ENCODE measurements at places on chromosomes 5 and 9.
A peak's percentile ranks its signal among the peaks of the same experiment; 100 is the strongest.

- peak; percentile 27 for DNase-seq
Observed at GRCh38 chr5:67215519-67216471, 19.2 kb upstream of the CD180 start.

GRCh38 chr9:18167733-18168132, 306.2 kb upstream of the ADAMTSL1 start:
- no peak for DNase-seq

DNA sequence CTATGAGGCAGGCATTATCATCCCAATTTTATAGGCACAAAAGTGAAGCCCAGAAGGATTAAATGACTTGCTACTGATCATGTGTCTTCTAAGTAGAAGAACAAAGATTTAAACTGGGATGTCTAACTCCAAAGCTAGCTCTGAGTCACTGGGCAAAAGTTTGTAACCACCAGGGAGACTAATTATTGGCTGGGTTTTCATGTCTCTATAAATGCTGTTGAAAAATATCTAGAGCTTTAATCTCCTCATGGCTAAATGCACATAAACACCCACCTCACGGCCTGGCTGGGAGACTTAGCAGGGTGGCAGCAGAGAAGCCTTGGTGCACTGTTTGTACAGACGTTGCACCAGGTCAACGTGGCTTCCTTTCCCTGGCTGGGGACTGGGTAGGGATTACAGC, 144.6 kb downstream of the MELK start:
- no peak for DNase-seq

DNA sequence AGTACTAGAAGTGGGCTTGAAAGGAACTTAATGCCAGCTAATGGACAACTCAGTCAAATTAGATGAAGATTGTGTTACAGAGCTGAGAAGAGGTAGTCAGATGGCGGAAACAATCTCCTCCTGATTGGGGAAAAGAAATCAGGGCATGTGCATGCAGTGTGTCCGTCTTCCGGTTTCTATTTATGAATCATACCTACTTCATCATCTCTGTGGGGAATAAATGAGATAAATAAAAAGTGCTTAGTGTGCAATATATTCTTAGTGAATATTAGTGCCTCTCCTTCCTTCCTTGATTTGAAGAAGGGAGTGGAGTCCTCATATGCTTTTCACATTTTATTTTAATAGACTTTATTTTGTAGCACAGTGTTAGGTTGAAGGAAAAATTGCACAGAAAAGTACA, 108.7 kb upstream of the NFIL3 start:
- DNase-seq, result no peak

DNA sequence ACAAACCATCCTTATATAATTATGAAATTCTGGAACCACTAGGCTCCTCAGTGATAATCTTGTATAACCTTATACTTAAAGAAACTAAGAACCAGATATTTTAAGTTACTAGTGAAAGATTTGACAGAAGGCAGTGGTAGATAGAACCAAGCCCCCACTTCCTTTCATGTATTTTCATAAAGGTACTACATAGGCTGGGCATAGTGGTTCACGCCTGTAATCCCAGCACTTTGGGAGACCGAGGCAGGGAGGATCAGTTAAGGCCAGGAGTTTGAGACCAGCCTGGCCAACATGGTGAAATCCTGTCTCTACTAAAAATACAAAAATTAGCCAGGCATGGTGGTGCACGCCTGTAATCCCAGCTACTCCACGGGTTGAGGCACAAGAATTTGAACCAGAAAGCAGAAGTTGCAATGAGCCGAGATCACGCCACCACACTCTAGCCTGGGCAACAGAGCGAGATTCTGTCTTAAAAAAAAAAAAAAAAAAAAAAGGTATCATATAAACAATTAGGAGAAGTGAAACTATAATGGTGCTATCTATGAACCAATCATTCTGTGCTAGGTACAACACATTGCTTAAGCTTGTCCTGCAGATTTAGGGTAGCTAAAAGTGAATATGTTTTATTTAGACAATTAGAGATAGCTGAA, 27.9 kb upstream of the DTWD2 start:
- no peak for DNase-seq

DNA sequence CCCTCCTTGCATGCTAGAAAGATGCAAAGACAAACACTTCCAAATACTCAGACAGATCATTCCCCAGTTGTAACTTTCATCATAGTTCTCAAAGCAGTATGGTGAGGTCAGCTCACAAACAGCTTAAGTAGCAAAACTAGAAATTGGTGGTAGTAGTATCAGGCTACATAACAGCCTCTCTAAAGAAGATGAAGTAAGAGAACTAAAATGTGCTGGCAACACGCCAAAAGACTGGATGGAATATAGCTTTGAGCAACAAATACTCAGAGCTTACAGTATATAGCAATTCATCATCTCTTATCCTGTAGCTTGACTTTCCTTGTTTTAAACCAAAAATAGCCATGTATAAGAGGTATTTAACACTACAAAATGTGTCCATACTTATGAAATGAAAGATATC, 7.5 kb downstream of the PFDN1 start:
- no peak for DNase-seq

DNA sequence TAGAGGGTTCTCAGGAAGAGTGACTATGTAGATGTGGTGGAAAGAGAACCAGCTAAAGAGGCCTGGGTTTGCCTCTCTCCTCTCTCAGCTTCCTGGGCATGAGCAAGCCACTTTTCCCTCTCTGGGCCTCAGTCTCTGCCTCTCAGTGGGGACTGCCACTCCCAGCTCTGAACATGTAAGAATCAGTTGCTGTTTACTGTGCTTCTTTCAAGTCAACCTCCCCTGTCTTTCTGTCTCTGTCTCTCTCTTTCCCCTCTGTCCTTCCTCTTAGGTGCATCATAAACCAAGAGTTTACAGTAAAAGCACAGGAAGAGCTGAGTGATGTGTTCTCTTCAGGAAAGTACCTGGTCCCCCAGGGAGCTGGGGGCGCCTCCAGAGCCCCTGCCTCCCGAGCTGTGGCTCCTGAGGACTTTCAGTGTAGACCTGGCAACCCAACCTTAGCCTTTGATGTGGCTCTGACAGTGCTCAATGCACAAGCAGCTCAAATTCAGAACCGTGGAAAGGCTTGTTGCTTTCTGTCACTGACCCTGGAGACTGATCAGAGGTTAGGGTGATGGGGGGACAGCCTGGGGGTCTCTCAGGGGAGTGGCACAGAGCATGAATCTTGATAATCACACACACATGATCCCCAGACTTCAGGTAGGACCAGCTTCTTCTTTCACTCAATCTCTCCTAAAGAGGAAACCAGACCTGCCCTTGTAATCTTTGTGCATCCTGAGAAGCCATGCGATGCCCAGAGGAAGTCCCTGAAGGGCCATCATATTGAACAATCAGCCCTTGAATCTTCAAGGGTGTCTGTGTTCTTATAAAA, 59.4 kb upstream of the TNFSF8 start:
- peak; percentile 57 for DNase-seq

- DNase-seq, result no peak
Observed at GRCh38 chr5:165321912-165322311, 1816.5 kb downstream of the MAT2B start.

DNA sequence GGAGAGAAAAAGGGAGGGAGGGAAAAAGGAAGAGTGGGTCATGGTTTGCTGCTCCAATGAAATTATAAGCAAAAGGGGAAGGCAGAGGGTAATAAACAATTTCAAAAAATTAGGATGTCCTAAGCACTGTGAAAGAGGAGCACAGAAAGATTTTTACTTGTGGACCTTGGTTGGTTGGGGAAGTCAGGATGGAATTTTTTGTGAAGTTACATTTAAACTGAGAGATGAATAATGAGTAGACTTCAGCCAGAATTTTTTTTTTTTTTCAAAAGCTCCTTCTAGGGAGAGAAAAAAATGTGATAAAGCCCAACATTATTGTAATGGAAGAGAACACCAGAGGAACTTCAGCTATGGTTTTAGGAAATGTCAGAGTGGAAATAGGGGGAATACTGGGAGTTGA, 515.9 kb upstream of the PAPPA start:
- DNase-seq, result no peak

DNA sequence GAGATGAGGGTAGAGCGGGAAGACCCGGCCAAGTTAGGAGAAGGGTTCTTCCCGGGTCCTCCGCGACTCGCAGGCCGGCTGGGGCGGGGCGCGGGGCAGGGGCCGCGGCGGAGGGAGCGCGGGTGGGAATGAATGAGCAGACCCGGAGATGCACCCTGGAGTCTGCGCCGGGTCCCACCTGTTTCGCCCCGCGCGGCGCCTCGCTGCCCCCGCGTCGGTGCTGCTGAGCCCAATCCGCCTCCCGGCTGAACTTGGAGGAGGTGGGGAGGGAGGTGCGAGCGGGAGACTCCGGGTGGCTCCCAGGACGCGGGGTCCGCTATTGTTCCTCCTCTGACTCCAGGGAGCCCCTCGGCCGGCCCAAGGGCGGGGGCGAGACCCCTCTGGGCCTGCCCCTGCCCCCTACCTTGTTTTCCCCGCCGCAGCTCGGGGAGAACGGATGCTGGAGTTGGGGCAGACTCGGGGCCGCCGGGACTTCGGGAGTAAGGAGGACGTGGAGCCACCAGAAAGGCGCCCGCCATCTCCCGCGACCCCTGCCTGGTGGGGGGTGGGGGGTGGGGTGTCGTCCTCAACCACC, 659 bp downstream of the RAI14 start:
- DNase-seq, result peak; percentile 7

- DNase-seq, result no peak
Observed at GRCh38 chr5:33565324-33565723, 124.6 kb downstream of the TARS1 start.

- DNase-seq, result no peak
Observed at GRCh38 chr5:20032896-20033295, 44.9 kb upstream of the CDH18 start.

DNA sequence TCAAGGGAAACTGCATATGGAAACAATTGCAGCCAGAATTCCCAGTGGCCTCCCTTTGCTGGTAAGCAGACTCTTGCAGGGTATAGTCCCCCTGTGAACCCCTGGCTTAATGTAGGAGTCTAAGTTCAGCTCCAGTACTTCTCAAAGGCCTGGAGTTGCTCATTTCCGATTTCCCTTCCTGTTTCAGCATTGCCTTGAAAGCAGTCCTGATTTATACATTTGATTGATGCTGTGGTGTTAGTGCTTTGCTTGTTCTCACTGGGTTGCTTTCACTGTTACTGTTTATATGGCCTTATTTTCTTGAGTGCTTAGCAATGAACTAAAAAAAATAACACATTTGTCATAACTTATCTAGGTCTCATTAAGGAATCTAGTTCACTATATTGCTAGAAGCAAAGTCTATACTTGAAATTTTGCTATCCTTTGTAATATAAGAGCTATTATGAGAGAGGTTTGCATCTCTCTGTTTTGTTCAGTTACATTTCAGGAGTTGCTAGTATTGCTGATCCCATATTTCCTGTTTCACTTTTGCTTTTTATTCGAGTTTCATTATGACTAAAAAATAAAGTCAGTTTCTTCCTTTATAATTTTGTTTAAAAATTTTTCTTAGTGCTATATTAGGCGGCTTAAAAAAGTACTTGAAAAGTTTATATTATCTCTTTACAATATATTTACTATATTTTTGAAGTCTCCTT, 122.4 kb upstream of the NMUR2 start:
- DNase-seq, result no peak

DNA sequence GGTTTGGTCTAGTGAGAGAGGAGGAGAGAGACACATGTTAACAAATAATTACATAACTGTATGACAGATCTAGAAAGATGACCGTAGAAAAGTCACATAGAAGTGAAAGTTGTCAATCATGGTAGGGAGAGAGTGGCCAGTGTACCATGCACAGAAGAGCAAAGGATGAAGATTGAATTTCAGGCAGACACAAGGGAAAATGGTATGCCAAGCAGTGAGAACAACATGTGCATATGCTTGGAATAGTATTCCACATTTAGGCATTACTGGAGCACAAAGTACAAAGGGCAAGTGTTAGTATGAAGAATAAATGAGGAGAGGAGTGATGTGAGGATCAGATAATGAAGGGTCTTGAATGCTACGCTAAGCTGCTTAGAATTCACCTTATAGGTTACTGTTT, 20.3 kb downstream of the GRIN3A start:
- DNase-seq, result no peak

- peak; percentile 79 for DNase-seq
Observed at GRCh38 chr5:149828161-149829011, 98.3 kb downstream of the PPARGC1B start.

- no peak for DNase-seq
Observed at GRCh38 chr5:131814990-131815389, 18.2 kb upstream of the FNIP1 start.

DNA sequence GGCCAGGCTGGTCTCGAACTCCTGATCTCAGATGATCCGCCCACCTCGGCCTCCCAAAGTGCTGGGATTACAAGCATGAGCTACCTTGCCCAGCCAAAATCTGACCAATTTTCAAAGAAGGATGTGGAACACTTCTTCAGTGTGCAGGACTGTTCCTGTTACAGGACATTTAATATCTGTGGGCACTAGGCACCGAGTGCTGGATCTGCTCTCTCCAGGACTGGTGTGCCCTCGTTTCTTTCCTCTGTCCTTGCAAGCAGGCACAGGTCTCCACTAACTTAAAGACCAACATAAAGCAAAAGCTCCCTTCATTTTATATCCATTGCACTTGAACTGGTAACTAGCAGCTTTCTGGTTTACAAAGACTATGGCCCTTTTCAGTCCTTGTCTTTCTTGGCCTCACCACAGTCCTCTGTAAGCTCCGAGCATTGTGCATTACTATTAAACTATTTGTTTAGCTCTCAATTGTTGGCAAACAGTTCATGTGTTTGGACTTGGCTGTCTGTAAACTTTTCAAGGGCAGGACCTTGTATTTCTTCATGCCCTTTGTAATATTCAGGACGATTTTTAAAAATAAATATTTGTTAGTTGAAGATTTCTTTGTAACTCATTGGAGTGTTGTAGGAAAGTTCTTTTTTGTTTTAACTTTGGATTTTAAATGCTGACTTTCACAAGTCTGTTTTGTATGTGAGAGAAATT, 37.3 kb downstream of the ARHGEF28 start:
- no peak for DNase-seq

GRCh38 chr5:15371184-15371583, 128.8 kb upstream of the FBXL7 start:
- no peak for DNase-seq

DNA sequence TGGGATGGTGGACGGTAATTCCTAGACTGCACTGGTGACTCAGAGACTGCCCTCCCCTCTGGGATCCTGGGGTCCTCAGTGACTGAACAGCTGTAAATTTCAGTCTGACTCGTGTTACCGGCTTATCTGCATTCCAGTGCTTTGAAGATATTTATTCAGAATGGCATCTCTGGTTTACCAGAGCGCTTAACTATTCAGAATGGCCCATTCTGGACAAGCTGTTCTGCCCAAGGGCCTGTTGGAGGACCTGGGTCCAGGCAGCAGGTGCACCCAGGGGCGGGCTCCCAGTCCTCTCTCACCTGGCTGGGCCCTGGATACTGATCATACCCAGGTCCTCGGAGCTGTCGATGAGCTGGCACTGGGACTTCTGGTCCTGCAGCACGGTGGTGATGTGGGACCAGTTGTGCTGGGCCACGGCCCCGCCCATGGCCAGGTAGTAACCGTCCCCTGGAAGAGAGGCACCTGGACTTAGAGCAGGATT, 48.0 kb downstream of the SARDH start:
- no peak for DNase-seq

GRCh38 chr5:72369301-72369700, 49.1 kb downstream of the PTCD2 start:
- no peak for DNase-seq

GRCh38 chr5:109038209-109038840, 290.6 kb downstream of the FER start:
- DNase-seq, result no peak

All from stimulated activated CD4-positive, alpha-beta T cell treated with anti-CD3 and anti-CD28 coated beads, Interleukin-12 subunit alpha, Interleukin-12 subunit beta, amount 100 ng/mL, for 4 hours (primary cell).